ENCODE measurements at places on chromosomes 1 and 21.

GRCh38 chr1:235906436-235906835 lies 39.7 kb upstream of the LYST start:
- DNase-seq: no peak

GRCh38 chr1:29793101-29793546 lies 556.8 kb downstream of the PTPRU start:
- DNase-seq: peak; percentile 12

DNA sequence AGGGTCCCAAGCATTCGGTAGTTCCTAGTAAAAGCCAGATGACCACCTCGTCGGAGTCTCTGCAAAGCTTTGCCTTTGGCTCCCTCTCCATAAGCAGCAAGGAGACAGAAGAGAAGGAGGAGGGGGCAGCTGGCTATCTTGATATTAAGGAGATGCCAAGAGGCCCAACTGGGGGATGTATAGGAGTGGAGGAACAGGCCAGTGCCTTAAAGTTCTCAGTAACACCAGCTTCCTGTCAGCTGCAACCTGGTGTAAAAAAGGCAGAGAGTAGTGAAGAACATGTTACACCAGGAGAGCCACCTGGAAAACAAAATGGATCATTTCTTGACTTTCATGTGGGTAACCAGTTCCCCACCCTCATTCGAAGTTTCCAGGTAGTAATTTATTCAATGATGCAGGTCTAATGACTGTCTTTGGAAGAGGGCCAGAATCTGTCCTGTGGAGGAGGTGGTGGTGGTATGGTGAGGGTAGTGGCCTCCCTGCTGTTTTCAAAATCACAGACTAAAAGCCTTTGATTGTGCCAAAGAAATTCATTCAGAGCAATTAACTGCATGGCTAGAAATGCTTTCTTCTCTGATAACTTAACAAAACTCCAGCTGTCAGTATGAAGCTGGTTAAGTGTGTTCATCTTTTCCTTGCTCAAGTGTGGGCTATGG lies 27.3 kb downstream of the TMEM200B start:
- DNase-seq: no peak

- no peak for DNase-seq
These were observed 34.2 kb downstream of the RAP1GAP start for GRCh38 chr1:21634806-21635535.

- DNase-seq: no peak
These were observed 9.5 kb downstream of the CD84 start for GRCh38 chr1:160569806-160570205.

DNA sequence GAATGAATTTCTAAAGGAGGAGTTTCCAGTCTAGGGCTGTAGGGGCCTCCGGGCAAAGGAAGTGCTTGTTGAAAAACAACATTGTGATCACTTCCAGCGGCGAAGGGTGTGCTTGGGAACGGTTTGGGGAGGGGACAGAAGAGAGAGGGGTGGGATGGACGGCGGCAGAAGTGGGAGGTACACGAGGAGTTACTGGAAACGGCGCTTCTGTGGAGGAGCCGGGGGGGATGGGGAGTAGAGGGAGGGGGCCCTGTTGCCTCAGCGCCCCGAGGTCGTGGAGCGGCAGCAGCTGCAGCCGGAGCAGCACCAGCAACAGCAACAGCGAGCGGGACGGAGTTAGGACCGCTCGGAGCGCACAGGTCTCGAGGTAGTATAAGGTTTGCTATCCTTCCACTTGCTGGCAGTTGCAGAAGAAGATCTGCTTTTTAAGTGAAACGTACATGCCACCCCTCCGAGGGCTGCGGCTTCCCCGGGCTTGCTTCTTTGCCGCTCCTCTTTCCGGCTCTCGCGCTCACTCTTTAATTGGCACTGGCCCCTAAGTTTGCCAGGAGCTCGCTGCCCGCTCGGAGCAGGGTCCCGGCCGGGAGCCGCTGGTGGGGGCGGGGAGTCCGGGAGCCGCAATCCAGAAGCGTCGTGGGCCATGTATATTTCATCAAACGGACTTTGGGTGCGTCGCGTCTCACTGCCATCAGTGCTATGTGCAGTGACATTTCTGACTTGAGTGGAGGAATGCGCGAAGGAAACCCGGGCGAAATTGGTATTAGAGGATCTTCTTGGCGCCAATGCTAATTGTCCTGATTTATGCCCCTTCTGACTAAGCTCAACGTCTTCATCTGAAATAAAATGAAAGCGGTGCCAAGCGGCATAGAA lies 771 bp upstream of the NTNG1 start:
- no peak for DNase-seq

DNA sequence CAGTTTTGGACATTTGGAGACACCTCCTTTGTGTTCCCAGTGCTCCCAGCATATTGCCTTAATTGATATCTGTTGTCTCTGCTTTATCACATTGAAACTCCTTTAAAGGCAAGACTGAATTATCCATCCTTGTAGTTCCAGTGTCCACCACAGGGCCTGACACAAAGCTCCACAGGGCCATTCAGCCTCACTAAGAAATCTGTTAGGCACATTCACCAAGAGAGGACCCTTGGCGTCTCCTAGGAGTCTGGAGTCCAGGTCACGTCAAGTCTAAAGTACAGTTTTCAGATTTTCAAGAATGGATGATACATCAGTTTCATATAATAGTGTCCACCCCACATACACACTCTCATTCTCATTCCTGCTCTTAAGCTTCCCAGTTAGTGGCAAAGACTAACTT lies 4.8 kb downstream of the ACP6 start:
- DNase-seq: no peak

DNA sequence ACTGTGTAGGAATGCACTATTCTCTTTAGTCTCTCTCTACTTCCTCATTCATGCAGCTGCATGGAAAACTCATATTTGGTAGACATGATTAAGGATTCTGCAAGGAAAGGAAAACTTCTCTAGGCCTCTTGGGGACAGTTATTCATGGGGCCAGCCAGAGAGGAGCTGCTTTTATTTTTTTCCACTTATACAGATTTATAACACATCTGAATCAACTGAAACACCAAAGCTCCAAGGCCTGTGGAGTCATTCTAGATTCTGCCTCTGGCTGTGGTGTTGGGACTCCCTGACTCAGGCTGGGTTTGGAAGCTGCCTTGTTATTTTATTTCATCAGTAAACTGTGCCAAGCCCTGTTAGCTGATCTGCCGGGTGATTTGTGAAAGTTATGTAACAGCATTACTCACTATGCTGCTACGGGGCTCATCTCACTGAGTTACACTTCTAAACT lies 83.9 kb upstream of the EDEM3 start:
- DNase-seq: no peak

DNA sequence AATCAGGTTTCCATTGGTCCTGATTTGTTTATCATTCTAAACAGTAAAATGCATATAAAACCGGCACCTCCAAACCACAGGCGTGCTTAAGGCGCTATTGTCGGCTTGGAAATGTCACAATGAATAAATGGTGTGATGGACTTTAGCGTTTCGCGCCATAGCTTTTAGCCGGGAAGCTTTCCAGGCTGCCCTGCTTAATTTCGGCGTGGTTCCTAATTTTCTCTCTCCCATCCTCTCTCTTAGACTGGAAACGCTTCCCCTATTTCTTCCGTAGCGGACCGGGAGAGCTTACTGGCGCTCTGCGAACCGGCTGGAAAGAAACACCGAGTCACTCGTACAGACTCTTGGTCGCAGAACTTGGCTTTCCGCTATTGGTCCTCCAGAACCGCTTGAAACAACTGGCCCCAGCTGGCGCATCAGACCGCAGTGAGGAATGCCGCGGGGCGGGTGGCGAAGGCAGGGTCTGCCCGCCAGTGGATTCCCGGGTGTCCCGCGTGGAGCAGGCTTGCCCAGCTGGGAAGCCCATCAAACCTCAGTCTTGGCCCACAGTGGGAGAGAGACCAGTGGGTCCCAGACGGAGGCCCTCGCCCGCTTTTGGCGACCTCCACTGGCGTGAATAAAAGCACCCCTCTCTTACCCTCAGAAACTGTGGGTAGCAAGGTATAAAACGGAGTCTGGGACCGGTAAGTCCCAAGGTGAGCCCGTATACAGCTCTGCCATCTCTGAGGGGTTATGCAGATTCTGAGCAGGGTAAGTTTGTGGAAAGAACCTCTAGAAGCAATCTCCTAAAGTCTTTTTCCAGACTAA lies 4.0 kb upstream of the LHX8 start:
- no peak for DNase-seq

DNA sequence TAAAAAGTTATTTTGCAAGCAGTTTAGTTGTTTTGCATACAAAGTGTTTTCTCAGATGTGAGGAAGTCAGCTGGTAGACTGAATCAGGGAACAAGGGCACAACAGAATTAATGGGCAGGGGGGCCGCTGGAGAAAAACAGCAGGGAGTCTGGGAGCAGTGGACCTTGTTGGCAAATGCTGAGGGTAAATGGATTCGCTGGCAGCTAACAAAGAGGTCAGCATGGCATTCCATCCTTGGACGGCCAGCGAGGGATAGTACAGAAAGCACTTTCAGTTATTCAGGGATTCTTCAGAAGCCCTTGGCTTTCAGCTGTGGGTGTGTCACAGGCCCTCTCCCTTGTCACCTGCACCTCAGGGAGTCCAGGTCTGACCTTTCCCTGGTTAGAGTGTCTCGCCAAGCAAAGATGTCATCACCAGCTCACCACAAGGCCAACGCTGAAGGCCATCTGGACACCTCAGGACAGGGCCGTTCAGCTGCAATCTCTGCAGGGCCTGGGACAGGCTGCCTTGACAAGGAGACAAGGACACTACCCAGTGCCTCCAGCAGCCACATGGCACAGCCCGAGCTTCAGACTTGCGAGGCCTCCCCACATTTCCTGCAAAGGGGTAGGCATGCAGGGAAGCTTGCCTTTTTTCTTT lies 90.4 kb downstream of the KCNN3 start:
- DNase-seq: no peak

GRCh38 chr1:186730951-186731729 lies 50.9 kb upstream of the PTGS2 start:
- DNase-seq: no peak

- no peak for DNase-seq
These were observed 21.1 kb upstream of the RGS4 start for GRCh38 chr1:163047951-163048659.

GRCh38 chr1:114282751-114283403 lies 129.2 kb upstream of the SYT6 start:
- DNase-seq: peak; percentile 61

DNA sequence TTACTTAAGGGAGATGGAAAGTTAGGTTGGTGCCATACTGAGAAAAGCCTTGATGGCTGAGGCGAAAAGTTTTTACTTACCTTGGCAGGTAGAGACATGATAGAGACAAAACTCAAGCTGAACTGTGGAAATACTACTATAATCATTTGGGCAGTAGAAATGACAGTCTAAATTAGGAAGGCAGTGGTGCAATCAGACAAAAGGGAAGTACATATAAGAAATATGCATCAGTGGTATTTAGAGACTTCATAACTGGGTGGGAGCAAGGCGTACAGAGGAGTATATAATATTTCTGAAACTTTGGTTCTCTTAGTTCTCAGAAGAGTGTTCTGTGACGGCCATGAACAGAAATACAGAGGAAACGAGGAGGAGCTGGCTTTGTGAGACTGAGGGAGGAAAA lies 2.4 kb upstream of the CEP350 start:
- no peak for DNase-seq

- no peak for DNase-seq
These were observed 11.8 kb downstream of the HIVEP3 start for GRCh38 chr1:41906943-41907342.

DNA sequence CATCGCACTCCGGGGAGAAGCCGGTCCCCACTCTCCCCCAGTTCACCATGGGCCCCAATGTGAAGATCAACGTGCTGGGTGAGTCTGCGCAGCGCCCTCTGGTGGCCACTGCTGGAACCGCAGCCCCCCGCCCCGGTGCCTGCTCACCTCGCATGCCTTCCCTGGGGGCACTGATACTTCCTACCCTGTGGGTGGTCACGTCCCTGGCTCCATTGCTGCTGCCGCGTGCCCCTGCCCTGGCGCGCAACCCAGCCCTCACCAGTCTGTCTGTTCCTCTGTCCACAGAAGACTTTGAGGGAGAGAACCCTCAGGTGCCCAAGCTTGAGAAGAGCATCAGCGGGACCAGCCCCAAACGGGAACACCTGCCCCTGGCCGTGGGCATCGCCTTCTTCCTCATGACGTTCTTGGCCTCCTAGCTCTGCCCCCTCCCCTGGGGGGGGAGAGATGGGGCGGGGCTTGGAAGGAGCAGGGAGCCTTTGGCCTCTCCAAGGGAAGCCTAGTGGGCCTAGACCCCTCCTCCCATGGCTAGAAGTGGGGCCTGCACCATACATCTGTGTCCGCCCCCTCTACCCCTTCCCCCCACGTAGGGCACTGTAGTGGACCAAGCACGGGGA lies 7.6 kb downstream of the EFNA3 start:
- DNase-seq: no peak

DNA sequence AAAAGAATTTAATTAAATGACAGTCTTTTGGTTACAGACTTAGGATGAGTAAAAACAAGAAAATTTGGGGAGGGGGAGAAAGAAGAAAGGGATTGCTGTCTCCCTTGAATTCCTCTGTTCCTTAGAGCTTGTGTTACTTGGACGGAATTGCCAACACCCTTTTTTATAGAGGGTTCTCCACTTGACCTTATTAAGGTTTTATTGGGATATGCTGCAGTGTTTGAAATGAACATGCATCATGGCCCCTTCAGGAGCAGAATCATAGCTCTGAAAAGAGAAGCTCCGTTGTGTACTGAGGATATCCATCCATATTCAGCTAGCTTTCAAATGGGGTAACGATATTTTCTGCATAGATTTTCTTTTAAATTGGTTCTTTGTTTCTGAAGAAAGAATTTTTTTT lies 48.2 kb upstream of the DNASE2B start:
- DNase-seq: no peak

DNA sequence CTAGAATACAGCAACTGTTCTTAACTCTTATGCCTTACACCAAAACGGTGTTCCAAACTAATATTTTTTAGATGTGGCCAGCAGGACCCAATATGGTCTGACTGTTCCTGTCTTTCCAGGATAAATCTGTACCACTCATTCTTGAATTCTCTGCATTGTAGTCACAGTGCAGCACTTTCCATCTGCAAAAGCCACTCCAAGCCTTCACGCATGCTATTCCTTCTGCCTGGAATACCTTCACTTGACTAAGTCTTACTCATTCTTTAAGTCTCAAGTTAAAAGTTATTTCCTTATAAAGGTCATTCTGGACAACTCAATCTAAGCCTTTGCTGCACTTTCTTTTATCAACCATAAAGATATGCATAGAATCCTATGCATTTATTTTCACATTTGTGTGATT lies 1194.5 kb downstream of the PLA2G4A start:
- no peak for DNase-seq

- no peak for DNase-seq
These were observed 175.6 kb downstream of the CAMTA1 start for GRCh38 chr1:6960860-6961259.

GRCh38 chr1:113530021-113530420 lies 139.7 kb downstream of the MAGI3 start:
- DNase-seq: no peak

DNA sequence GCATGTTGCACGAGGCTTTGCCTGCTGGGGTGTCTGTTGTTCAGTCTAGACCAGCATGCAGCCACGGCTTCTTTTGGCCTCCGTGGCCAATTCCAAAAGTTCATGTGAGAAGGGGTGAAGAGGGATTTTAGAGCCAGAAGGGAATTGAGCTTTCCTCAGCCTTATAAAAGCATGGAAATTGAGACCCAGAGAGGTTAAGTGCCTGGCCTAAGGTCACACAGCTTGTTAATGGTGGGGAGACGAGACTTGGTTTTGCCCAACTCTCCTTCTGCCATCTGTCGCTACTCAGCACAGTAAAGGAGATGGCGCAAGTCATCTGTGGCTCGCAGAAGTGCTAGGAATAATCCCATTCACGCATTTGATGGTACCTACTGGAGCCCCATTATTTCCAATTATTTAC lies 25.7 kb downstream of the ZBTB18 start:
- no peak for DNase-seq

GRCh38 chr1:2612591-2613365 lies 20.0 kb downstream of the MMEL1 start:
- DNase-seq: no peak
